K562 (cell line): ENCODE measurements at places on chromosomes 1 and 21.

DNA sequence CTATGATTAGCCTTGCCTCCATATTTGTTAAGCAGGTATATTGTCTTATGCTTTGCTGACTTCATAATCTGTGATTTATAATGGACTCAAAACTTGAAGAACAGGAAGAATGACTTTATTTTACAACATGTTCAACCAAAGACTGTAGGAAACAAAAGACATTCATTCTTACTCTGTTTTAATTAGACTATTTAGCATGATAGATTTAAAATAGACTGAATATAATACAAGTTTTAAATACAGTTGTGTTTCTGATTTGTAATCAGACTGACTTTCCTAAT, 63.1 kb downstream of the CDC14A start:
- DNase-seq: no peak

- DNase-seq: no peak
These were observed 1577.9 kb downstream of the PLA2G4A start for GRCh38 chr1:188406636-188407035.

DNA sequence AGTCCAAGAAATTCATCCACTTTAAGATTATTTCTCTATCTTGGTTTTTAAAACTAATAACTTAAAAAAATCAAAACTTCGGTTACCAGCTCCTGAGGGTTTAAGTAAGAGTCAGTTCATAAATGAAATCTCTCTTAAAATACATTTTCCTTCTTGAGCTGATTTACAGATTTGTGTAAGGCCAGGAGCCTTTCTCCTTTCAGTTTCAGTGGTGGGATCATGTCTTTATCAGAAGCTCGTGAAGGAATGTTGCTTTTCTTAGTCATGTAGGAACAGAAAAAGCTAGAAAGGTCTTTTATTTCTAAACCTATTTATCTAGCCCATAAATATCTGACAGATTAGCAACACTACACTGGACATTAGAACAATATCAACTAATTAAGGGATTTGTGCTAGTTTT, 390.2 kb downstream of the GPATCH2 start:
- no peak for DNase-seq

DNA sequence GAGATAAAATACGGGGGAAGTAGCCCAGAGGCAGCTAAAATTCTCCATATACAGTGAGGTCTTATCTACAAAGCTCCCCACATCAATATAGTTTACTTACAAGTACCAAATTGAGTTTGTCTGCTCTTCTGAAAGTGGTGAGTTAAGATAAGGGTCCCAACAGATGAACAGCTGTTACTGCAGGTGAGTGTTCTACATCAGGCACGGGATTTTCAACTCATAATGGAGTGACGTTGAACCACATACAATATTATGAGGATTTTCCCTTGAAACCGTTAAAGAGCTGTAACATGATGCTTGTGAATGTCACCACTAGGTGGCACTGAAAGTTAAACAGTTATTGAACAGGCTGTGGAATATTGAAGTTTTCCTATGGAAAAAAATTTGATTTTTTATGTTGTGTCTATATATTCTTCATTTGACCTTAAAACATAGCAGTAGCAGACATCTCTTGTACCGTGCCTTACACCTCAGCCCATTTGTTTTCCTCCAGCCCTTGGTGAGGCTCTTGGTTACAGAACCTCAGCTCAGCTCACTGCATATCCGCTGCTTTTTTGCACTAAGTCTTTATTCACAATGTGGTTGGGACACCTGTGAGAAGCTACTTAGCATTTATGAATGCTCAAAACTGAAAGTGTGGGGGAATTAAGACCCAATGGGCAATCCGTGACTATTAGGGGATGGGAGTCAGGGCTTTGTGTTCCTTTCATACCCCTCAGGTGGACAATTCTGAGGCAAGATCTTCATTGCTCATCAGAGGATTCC, 23.2 kb downstream of the CD1D start:
- peak; percentile 31 for DNase-seq

GRCh38 chr1:234893359-234893724, 235.3 kb downstream of the TOMM20 start:
- no peak for DNase-seq

GRCh38 chr1:166237675-166238074, 70.9 kb upstream of the FAM78B start:
- DNase-seq: no peak

DNA sequence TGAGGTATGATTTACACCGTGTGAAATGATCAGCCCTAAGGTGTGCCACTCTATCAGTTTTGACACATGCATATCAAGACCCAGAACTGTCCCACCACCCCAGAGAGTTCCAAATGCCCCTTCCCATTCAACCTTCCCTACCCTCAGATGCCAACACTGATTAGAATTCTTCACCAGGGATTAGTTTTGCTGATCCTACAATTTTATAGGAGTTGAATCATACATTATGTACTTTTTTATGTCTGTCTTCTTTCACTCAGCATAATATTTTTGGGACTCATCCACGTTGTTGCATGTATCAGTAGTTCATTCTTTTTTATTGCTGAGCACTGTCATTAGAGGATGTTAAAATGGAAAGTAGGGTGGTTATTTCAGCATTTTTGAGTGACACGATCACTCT, 178.3 kb downstream of the ZSCAN20 start:
- no peak for DNase-seq
